ENCODE measurements at places on chromosomes 11 and 22. TPM values are rescaled to one million over a fixed set of nuclear protein-coding genes. Genes with fewer than 3 reads are reported as not detected.

DNA sequence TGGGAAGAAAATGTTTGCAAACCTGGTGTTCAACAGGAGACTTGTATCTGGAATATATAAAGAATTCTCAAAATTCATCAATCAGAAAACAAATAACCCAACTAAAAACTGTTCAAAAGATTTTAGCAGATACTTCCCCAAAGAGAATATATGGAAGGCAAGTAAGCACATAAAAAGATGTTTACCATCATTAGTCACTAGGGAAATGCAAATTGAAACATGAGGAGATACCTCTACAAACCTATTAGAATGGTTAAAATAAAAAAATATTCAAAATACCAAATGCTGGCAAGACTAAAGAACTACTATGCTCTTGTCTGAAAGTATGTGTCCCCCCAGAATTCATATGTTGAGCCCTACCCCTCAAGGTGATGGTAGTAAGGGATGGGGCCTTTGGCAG, 8.6 kb downstream of the EXPH5 start:
- DNase-seq, result no peak

DNA sequence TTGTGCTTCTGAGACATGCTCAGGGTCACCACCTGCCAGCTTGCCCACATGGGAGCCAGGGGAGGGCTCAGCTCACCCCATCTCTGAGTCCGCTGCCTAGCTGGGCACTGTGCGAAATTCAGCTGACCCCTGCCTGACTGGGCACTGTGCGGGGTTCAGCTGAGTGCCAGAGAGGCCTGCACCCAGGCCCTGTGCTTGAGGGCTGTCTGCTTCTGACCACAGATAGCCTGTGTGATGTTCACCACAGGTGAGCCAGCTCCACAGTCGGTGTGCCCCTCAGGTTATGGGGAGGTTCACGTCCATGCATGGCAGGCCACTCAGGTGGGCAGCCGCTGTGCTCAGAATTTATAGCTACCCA, 84.5 kb upstream of the SUSD2 start:
- no peak for DNase-seq

DNA sequence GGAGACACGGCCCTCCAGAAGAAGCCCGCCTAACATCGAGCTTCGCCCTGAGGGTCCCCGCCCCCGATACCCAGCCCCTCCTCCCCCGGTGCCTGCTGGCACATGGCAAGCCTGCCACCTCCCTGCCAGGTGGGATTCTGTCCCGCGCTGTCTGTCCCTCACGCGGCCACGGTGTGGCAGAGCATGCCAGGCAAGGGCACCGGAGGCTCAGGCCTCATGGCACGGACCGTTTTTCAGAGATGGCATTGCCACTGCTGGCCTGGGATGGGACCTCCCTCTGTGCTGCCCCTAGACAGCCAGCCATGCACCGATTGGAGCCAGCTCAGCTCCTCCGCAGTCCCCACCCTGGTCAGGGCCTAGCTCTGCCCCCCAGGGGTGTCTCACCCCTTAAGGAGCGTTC, 19.4 kb downstream of the MRPL23 start:
- no peak for DNase-seq

- DNase-seq, result no peak
These were observed 983.3 kb upstream of the TENM4 start for GRCh38 chr11:80424012-80424695.

- peak; percentile 88 for DNase-seq
These were observed 43.2 kb upstream of the BLID start for GRCh38 chr11:122159173-122159721.

DNA sequence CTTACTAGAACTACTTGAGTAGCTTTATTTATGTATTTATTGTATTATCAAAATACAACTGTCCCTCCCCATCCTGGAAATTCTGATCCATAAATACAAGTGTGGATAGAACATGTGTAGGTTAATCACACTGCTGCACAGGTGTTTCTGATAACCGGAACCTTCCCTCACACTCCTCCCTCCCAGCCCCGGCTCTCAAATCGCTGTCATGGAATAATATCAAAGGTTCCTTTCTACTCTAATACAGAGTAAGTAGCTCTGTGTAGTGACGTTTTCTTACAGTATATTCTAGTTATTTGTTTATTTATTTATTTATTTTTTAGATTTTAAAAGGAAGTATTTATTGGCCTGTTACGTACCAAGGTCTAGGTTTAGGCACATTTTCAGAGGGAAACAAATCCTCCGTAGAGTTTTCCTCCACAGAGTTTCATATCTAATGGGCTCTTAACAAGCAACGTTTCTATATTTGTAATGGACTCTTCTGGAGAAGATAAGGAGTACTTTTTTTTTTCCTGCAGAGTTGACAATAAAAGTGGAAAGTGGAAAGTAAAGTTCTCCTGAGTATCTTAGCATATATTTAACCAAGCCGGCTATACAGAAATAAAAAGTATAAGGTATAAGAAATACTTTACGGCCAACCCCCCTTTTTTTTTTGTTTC, 129.0 kb upstream of the CARD18 start:
- DNase-seq, result no peak

DNA sequence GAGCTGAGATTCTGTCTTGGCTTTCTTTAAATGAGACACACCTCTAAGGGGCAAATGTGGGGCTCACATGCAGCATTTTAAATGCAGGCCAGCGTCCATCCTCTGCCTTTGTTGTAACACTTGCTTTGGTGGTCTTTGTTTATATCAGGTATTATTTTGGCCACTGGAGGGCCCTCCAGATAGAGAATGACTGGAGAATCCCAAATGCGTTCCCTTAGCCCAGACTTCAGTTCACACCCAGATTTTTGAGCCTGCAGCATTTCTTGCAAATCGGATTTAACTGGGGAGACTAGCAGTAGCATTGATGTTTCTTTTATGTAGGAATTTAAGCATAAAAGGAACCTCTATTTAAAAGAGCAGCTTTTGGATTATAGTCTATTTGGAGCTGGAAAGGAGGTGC, 200.2 kb upstream of the SORL1-AS1 start:
- peak; percentile 32 for DNase-seq

DNA sequence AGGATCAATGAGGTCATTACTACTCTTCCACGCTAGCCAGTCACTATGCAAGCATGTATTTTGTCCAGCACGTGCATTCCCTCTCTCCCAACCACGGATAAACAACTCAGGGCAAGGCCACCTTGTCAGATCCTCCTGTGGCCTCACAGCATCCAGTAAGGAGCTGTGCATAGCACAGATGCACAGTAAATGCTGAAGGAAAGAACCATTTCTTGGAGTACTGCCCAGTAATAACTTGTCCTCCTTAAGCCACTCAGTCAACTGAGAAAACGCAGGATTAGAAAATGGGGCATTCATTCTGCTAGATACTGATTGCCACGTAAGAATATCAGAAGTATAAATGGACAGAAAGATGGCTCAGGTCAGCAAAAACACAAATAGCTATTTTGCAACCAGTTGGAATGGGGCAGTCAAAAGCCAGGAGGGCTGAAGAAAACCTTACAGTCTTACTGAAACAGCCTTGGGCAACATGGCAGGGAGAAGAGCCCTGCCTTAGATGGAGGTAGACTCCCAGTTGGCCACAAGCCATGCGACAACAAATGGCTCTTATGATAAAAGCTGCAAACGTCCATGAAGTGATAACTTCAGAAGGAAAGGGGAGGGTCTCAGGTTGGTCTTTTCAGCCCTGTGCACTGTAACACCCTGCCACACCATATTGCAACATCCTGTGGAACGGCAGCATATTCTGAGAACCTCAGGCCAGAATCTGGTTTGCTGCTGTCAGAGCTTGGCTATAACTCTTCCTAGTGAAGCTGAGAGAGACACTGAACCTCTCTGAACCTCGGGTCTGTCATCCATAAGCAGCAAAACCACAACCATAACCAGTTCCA, 23.0 kb downstream of the PC start:
- no peak for DNase-seq

DNA sequence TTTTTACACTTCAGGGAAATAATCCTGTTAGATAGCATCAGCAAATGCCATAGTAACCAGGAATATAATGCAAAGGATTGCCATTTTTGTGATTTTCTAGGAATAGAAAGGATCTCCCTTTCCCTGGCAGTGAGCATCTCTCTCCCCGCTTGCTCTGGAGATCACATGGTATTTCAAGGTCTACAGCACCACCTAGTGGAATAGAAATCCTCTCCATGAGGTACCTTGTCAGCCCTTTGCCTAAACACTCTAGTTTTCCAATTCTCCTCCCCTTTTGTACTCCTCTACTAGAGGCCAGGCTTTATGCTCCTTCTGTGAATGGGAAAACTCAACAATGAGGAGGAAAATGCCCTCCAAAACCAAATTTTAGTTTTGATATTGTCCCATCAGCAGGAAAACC, 78.4 kb downstream of the XRRA1 start:
- DNase-seq, result no peak

NFAM1 gene
- 14.4 TPM for total RNA-seq

POTEH gene
- not detected for total RNA-seq
